ENCODE measurements at places on chromosomes 3 and 15.
A peak's percentile ranks its signal among the peaks of the same experiment; 100 is the strongest.

DNA sequence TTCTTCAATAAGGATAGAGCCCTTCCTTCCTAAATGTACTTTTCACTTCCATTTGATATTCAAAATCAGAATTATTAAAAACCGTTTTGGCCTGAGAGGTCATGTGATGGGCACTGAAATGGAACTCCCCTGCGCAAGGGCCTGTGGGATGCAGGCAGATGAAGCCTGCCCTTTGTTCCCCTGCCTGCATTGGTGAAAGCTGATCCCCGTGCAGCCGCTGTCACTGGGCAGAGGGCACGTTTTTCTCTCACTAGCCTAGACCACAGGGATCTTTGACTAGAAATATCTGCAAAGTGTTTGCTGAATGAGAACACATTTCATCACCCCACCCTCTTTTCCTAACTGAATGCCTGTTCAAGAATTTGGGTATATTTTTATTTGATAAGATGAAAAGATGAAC, 74.9 kb downstream of the TIPARP start:
- no peak for DNase-seq

DNA sequence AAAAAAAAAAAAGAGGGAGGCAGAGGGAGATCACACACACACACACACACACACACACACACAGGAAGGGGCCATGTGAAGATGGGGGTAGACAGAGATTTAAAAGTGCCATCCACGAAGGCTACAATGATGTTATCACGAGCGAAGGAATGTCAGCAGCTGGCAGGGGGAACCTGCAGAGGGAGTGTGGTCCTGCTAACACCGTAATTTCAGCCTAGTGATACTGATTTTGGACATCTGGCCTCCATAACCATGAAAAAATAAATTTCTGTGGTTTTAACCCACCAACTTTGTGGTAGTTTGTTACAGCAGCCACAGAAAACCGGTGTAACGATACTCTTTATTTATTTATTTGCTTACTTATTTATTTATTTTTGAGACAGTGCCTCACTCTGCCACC, 76.0 kb downstream of the TMCO5A start:
- DNase-seq, result no peak

GRCh38 chr3:196240424-196240823, 24.1 kb downstream of the SLC51A start:
- DNase-seq, result no peak

GRCh38 chr15:27771892-27772291, 327.2 kb downstream of the OCA2 start:
- DNase-seq, result no peak

GRCh38 chr3:15812183-15812582, 14.4 kb upstream of the ANKRD28 start:
- DNase-seq, result no peak

DNA sequence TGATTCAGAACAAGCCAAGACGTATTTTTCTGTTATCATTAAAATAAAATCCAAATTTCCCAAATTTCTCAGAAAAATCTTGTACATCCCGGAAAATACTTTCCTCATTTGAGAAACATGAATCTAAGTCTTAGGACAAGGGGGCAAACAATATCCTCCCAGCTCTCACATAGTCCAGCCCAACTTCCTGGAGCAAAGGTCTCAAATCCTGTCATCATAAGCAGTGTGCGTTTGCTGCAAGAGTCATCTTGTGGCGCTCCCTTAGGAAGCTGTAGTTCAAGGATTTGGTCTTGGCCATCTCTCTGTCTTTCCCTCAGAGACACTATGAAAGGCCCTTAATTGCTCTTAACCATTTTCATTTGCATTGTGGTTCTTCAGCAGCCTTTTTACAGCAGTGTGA, 57.5 kb upstream of the GSK3B start:
- no peak for DNase-seq

DNA sequence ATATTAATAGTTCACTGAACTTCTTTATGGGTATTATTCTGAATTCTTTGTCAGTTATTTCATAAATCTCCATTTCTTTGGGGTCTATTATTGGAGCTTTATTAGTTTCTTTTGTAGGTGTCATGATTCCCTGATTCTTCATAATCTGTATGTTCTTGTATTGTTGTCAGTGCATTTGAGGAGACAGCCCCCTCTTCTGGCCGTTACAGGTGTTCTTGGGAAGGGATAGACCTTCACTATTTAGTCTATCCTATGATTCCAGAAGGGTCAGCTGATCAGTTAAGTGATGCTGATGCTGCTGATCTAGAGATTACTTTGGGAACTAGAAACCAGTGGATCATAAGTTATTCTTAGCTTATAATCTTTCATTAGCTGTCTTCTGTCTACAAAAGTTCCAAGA, 34.9 kb downstream of the TMEM39A start:
- DNase-seq, result no peak

GRCh38 chr15:64599716-64600115, 139.3 kb downstream of the ZNF609 start:
- no peak for DNase-seq

- no peak for DNase-seq
Observed at GRCh38 chr15:88727439-88727838, 75.8 kb upstream of the ACAN start.

- DNase-seq, result no peak
Observed at GRCh38 chr3:55489798-55490132, 2.7 kb upstream of the WNT5A start.

GRCh38 chr15:57376696-57377477, 582 bp downstream of the CGNL1 start:
- DNase-seq, result no peak

- DNase-seq, result no peak
Observed at GRCh38 chr3:42229942-42230688, 35.9 kb downstream of the CCK start.

DNA sequence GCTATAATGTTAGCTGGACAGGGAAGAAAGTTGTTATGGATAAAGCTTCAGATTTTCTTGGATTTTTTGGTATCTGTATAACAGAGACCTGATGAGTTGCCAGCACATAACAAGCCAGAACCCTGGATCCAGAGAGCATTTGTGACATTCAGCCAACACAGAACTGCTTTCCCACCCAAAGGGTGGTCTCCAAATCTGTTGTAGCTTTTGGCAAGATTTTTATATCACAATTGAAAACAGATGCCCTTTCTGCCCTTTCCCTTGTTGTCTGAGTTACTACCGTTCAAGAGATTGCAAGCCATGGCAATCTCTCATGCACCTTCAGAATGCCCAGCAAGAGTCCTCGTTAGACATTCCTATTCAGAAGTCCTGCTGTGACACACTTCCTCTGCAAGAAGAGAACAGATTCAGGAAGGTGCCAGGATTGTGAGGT, 107.6 kb upstream of the FGF7 start:
- DNase-seq, result no peak

DNA sequence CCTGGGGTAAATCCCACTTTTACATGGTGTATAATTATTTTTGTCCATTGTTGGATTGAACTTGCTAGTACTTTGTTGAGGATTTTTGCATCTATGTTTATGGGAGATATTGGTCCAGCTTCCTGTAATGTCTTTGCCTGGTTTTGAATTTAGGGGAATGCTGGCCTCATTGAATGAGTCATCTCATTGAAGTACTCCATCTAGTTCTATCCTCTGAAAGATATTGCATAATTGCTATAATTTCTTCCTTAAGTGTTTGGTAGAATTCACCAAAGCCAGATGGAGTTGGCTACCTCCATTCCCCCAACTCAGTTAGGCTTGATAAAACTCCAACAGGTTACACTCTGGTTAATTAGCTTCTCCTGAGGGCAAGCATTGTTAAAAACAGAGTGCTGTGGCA, 237.4 kb upstream of the TGFBR2 start:
- DNase-seq, result no peak

GRCh38 chr3:43286115-43286840, at the start of gene SNRK:
TSS of gene SNRK (plus strand) at chr3:43286540. CDS start at chr3:43303204, 16,664 bp downstream.
- DNase-seq, result peak; percentile 88

DNA sequence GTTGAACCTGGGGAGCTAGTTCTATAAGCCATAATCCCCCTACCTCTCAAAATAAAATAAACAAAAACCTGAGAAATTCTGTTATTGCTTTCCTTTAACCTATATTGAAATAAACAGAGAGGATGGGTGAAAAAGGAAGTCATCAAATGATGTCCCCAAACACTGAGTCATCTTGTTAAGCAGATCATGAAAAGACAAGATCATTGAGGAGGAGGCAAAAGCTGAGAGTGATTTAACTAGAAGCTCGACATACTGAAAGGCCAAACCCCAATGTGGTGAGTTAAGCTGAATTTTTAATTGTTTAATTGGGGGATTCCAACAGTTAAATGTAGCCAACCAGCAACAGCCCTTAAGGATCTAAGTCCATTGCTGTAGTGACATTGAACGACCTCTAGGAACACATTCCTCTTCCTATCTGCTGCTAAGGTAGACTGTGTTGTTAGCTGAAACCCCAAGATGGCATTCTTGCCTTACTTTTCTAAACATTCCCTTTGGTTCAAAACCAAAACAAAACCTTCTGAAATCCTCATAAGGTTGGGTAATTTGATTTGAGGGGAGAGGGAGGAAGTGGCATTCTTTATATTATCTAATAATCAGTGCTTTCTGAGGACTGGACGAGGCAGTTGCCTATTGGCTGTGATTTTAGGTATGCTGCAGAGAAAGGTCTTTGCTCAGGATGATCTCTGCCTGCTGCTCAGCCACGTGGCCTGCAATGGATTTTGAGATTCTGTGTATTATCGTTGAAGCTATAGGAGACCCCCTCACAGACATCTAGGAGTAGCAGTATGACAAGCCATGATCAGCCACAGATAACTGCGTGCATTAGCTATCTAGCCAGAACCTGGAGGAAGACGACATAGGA, 62.7 kb upstream of the BNIP2 start:
- no peak for DNase-seq

DNA sequence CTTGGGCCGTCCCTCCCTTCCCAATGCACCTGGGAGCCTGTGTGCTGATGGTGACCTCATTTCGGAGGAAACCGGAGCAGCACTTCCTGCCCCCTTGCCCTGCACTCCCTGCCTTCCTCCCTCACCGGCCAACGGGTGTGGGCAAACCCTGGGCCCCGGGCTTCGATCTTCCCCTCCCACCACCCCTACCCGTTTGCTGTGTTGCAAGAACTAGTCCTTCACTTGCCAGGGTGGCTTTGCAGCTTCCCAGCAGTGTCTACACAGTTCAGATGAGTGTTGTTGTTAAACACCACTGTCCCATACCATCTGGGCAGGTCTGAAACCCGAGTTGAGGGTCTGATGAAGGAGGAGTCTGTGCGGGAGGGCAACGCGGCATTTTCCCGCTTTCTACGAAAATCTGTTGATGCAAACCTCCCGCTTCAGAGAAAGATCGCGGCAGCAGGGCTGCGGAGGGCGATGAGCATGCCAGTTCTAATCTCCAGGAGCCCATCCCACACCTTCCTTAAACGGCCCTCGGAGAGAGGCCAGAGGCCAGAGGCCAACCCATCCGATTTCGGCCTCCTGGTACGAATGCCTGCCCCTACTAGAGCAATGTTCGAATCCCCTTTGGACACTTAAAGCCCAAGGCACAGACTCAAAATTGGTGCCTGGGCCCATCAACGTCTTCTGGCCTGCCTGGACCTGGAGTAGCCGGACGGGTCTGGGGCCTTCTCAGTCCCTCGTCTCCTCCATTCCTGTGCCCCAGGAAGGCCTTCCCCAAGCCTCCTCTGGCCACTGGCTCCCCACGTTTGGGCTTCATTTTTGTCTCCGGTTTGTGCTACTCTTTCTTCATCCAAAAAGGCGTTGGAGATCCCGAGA, 35.7 kb upstream of the POLG start:
- no peak for DNase-seq

GRCh38 chr3:108301695-108302404, 5.5 kb downstream of the HHLA2 start:
- DNase-seq, result no peak

GRCh38 chr15:74417225-74417624, 16.5 kb downstream of the SEMA7A start:
- no peak for DNase-seq

DNA sequence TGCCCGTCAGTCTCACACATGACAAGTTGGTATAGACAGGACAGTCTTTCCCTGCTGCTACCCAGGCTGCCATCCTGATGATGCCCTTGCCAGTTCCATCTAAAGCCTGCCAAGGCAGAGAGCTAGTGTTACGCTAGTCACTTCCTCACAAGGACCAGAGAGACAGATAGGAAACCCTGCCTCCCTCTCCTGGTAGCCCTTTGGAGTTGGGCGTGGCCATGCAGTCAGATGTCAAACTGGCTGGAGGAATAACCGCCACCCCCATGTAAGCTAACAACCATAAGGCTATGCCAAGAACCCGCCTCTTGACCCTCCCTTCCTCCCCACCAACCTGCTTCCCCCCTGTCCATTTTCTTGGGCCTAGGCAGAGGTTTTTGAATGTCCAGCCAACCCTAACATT, 2.8 kb downstream of the TMEM115 start:
- DNase-seq, result no peak

DNA sequence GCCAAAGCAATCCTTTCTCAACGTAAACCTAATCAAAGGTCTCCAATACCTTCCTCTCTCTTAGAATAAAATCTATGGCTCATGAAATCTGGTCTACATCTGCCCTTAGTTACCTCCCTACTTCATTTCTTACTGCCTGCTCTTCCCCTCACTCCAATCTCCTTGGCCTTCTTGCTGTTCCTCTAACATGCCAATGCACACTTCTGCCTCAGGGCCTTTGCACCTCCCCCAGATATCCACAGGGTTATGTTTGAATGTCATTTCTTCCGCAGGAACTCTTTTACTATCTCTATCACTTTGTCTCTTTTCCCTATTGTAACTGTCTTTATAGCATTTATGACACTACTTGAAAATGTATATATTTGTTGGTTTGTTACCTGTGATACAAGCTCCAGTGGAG, 44.3 kb upstream of the PYGO1 start:
- no peak for DNase-seq

GRCh38 chr3:64000453-64001055, 22.7 kb downstream of the PSMD6 start:
- no peak for DNase-seq

DNA sequence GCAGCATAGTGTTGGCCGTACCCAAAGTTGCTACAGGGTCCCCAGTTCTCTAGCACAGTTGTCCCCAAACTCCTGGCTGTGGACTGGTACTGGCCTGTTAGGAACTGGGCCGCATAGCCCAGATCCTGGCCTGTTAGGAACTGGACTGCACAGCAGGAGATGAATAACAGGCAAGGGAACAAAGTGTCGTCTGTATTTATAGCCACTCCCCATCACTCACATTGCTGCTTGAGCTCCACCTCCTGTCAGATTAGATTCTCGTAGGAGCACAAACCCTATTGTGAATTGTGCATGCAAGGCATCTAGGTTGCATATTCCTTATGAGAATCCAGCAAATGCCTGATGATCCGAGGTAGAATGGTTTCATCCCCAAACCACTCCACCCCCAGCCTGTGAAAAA, 604.0 kb upstream of the LMCD1 start:
- DNase-seq, result no peak

DNA sequence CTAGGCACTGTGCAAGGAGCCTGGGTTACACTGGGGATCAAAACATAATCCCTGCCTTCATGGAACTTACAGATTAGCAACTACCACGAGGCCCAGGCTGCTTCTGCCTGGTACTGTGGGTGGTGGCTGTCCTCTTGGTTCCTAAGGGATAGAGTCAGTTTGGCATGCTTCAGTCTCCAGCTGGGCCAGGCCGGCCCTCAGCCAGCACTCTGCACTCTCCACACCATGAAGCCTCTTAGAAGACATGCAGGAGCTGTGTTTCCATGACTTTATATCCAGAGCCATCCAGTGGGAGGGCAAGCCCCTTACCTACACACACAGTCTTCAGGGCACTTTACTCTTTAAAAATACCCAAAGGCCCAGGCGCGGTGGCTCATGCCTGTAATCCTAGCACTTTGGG, 54.4 kb downstream of the ATP1B3 start:
- DNase-seq, result no peak

- DNase-seq, result peak; percentile 5
Observed at GRCh38 chr15:83837945-83838571, 184.1 kb downstream of the ADAMTSL3 start.

All from GM06990 (cell line).